ENCODE measurements at places on chromosomes 4 and X.

- H3K4me1 ChIP-seq: no peaks in the 10 kb centered on the region
- no peak overlapping the region for H3K4me3 ChIP-seq
- H3K27me3 ChIP-seq: no peaks in the 10 kb centered on the region
- peaks cover 3% of the 10 kb centered on the region for H3K36me3 ChIP-seq
- DNase-seq: no peak
- H3K27ac ChIP-seq: no peak overlapping the region
These were observed 26.2 kb downstream of the ZNF827 start for GRCh38 chr4:145912376-145912775.

GRCh38 chr4:12861422-12861821 lies 622.7 kb downstream of the RAB28 start:
- H3K4me1 ChIP-seq: no peaks in the 10 kb centered on the region
- no peak for DNase-seq
- H3K4me3 ChIP-seq: no peak overlapping the region
- H3K27ac ChIP-seq: no peak overlapping the region
- H3K36me3 ChIP-seq: no peaks in the 10 kb centered on the region

DNA sequence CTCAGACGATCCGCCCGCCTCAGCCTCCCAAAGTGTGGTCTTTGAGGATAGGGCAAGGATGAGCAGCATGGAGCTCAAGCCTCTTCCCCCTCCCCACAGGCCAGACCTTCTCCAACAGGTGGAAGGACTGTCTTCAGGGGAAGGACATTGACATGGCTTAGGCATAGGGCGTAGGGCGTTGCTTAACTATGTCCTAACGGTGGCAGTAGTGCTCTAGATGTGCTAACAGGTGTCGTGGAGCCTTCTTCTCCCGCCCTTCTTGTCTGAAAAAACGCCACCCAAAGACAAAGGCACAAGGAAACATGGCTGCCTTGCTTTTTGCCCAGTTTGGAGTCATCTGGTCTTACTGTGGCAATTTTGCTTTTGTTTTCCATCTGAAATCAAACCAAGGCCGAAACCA lies 219.8 kb downstream of the OR13H1 start:
- DNase-seq: no peak
- no peaks in the 10 kb centered on the region for H3K4me1 ChIP-seq
- no peak overlapping the region for H3K4me3 ChIP-seq

- H3K4me1 ChIP-seq: no peaks in the 10 kb centered on the region
- DNase-seq: no peak
- no peak overlapping the region for H3K4me3 ChIP-seq
These were observed 709.0 kb downstream of the KLHL13 start for GRCh38 chrX:117407449-117408150.

- no peak overlapping the region for H3K4me3 ChIP-seq
- H3K27ac ChIP-seq: no peak overlapping the region
- no peaks in the 10 kb centered on the region for H3K4me1 ChIP-seq
- DNase-seq: no peak
These were observed 31.2 kb downstream of the PDE5A start for GRCh38 chr4:119597377-119597776.

Measured in activated CD4-positive, alpha-beta T cell treated with anti-CD3 and anti-CD28 coated beads, Interleukin-2, amount 10 ng/mL, durations not matched to agents 7 days and 5 days (primary cell).